ENCODE measurements at places on chromosomes 3 and 15.

DNA sequence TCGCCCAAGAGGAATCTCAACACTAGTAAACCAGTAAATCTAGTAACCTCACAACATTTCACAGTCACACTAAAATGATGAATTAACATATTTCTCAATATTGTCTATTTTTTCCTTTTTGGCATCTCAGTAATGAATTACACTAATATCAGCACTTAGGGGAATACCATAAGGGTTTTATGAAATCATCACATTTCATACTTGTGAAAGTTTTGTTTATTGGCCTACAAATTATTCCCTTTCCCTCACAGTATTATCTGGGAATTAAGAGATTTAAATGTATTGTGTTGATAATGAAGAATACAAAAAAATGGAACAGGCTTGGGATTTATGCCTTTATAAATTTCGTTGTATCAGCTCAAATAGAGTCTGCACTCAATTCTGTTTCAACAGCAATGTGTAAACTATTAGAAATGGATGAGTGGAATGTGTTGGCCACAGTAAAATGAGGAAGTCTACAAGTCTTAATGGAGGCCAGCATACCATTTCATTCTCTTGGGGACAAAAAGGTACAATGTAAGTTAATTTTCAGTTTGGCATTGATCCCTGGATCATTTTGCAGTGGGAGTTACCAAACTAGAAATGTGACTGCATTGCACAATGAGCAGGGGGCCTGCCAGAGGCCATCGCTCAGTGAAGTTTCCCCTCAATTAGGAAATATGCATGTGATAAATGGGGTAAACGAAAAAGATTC lies 195.4 kb downstream of the FMN1 start:
- no peak for DNase-seq

GRCh38 chr15:78730955-78731354 lies 80.3 kb downstream of the ADAMTS7 start:
- peak; percentile 1 for DNase-seq

GRCh38 chr3:143502081-143502480 lies 346.2 kb downstream of the SLC9A9 start:
- DNase-seq = no peak

- DNase-seq = no peak
Observed at GRCh38 chr3:176078906-176079305, 1118.4 kb downstream of the TBL1XR1 start.

GRCh38 chr3:30473374-30474051 lies 132.9 kb upstream of the TGFBR2 start:
- no peak for DNase-seq

- DNase-seq = no peak
Observed at GRCh38 chr3:157861076-157861765, 245.0 kb downstream of the SHOX2 start.

DNA sequence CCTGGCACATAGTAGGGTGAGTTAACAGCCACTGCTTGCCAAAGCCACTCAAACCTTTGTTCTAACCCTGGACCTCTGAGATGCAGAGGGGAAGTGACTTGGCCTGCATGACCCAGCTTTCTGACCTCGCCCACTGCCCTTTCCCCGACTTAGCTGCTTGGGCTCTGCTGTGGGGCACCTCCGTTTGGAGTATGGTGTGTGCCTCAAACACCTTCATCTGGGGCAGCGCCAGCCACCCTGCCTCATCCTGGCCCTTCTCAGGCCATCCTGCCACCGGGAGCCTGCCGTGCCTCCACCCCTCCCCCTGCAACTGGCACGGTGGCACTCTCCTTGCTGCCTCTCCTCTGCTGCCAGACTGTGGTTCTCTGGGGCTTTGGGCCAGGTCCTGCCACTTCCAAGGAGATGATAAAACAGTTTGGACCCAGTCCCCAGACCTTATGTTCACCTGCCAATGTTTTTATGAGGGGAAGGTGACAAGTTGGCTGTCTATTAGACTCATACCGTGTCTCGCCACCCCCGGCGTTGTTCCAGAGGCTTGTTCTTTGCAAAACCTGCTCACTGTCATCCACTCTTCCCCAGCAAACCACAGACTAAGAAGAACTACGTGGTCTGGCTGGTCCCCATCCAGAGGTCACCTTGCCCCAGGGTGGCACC lies 32.2 kb downstream of the SLC6A6 start:
- no peak for DNase-seq

DNA sequence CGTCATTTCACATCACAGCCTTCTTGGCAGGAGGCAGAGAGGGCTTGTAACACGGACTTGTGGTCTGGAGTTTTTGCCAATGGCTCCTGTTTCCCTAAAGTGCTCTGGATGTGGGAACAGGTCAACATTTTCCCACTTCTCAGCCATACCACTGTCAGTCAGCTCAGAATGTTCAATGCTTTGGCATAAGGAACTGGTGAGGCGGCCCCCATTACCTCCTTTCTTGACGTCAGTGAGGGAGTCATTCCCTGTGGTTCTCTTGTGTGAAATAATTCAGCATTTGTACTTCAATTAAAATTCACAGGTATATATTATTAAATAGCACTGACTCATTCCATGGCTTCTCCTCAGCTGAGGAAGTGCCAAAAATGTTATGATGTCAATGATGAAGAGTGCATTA lies 167.1 kb downstream of the P3H2 start:
- no peak for DNase-seq

GRCh38 chr3:181701096-181701495 lies 10.6 kb upstream of the SOX2 start:
- no peak for DNase-seq

- no peak for DNase-seq
Observed at GRCh38 chr3:147400111-147400510, 6.2 kb downstream of the ZIC4 start.

- DNase-seq = no peak
Observed at GRCh38 chr3:99962703-99963102, 145.0 kb downstream of the CMSS1 start.

DNA sequence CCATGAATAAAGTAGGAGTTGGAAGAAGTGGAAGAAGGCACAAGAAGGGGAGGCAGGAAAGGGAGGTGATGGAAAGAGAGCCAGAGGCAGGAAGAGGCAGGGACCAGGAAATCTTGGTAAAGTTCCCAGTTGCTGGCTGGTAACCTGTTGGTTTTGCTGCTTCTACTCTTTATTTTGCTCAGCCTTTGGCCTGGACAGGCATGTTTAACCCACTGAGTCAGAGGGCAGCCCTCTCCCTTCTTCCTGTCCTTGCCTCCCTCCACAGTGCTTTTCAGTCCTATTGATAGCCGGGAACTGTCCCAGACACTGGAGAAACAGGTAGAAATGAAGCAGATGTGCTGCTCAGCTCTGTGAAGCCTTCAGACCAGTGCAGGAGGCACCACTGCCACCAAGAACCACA lies 43.4 kb upstream of the APEH start:
- no peak for DNase-seq

DNA sequence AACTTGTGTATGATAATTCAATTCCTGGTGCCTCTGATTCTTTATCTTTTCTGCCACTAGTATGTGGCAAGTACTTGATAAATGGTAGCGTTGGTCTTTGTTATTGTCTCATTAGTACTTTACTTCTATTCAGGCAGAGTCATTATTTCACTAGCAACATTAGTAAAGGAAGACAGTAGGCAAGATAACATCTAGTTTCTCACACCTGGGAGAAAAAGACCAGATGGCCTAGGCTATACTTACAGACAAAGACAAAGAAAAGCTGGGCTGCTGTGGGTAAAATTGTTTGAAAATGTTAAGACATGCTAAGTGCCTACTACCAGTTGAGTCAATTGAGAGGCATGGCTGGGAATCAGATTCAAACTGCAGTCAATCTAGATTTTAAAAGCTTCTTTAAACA lies 198.7 kb upstream of the CMC1 start:
- no peak for DNase-seq

DNA sequence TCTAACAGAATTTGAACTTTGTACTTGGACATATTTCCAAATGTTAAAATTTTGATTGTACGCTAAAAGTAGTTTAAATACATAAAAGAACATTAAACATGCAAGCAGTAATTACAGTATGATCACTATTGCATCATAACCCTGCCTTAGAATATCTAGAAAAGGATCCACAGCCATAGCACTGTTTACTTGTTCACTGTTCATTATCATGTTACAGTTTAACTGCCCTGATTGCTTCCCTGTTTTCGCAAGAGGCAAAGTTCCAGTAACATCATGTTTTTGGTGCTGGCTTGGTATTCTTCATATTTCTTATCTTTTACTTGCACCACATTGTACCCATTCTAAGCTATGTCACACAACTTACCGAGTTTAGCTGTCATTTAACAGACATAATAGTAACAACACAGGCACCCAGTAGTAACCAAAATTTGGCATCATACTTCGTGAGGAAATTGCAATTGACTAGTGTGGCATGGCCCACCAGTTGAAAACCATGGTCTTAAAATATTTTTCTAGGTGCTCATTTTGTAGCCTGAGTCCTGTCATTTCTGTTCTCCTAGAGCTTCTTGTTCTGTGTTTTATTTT lies 13.3 kb upstream of the TMEM87A start:
- no peak for DNase-seq

DNA sequence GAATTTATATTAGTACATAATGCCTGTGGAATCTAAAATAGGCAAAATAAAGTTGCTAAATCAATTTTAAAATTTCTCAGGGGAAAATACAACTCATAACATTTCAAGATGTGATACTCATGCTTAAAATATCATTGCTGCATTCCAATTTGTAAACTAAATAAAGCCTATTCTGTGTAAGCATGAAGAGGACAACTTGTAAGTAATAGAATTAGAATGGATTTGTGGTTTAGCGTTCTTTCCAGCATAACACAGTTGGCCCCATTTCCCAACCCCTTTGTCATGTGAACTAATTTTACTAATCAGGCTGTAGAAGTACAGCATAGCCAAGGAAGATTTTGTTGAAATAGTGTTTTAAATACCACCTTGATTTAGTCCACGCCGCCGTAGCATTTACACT lies 437.2 kb downstream of the SI start:
- no peak for DNase-seq

GRCh38 chr3:111872979-111873378 lies 13.9 kb downstream of the PHLDB2 start:
- DNase-seq = no peak

- DNase-seq = no peak
Observed at GRCh38 chr15:48052946-48053345, 67.8 kb upstream of the SLC24A5 start.

- DNase-seq = peak; percentile 77
Observed at GRCh38 chr15:60720493-60721256, 241.7 kb upstream of the ICE2 start.

DNA sequence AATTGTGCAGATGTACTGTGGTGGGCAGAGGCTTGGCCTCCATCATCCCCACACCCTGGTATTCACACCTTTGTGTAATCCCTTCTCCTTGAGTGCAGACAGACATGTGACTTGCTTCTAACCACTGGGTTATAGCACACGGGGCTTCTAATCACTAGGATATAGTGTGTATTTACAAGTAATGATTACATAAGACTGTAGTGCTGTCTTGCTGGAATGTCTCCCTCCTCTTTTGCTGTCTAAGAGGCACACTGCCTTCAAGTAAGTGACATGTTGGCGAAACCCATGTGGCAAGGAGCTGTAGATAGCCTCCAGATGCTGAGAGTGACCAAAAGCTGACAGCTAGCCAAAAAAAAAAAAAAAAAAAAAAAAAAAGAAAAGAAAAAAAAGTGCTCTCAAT lies 542.7 kb upstream of the MDFIC2 start:
- no peak for DNase-seq

DNA sequence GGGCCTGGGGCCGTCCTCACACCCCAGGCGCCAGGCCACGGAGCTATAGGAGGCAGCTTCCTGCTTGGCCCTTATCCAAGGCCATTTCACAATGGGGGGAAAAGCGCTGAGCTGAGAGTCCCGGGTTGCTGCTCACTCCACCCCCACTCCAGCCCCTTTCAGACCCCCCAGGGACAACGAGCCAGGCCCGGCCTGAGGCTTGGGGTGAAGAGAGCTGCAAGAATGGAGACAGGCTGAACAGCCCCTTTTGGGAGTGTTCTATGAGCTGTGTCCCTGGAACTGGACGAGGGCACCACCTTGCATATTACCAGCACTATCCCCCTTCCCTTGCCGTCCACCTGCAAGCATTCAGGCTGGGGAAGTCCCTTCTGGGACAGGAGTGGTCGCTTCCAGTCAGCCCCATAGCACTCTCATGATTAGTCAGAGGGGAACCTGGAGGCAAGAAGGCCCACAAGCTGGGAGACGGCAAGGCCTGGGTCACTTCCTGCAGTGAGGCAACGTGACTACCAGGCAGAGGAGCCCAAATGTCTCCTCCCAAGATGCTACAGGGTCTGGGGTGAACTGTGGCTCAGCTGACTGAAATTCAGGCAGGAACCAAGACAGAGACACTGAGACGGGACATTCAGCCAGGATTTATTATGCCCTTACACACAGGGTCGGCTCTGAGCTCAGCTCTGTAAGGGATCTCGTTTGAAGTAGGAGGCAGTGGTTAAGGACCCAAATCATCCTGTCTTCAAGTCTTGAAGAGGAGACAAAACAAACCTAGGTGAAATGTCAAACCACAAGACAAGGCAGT lies 8.6 kb upstream of the SRP14 start:
- DNase-seq = peak; percentile 82

GRCh38 chr15:75840659-75841058 lies 2.6 kb upstream of the UBE2Q2 start:
- no peak for DNase-seq

DNA sequence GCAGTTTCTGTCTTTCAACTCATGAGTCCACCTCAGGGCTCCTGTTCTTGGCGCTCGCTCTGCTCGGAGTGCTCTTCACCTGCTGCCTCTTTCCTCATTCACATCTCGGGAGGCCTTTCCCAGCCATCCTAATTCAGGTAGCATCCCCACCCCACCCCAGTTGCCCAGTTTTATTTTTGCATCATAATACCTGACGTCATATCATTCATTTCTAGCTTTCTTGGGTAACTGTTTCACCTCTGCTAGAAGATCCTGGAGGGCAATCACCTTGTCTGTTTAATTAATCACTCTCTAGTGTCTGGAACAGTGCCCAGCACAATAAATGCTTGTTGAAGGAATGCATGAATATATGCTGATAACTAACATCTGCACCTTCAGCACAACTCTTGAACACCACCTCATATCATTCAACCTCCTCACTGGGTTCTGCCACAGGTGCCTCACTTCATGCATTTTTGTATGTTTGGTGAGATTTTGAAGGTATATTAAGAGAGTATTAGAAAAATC lies 7.6 kb downstream of the NUSAP1 start:
- DNase-seq = no peak

DNA sequence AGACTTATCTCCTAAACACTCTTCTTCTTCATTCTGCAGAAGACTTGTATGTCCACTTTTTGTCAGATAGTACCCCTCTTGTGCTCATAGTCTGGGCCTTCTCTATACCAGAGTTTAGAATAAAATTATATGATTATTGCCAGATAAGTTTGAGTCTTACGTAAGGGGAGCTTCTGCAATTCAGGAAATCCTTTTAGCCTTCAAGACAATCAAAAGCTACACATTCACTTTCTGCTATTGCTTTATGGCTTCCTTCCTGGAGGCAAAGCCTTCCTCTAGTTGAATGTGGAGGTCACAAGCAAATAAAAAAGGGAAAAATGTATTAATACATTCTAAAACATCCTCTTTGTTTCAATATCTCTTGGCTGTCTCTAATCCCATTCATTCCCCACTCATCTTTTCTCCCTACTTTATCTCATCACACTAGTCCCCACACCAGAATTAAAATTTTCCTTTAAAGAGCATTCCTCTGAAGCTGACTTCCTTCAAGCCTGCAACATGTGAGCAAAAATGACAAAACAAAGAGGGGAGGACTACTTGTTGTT lies 186.8 kb downstream of the CPNE4 start:
- no peak for DNase-seq

- DNase-seq = no peak
Observed at GRCh38 chr3:194097141-194097882, 38.6 kb upstream of the HES1 start.

GRCh38 chr3:171514466-171514865 lies 54.3 kb upstream of the TNIK start:
- DNase-seq = no peak

GRCh38 chr15:76376029-76376428 lies 39.5 kb downstream of the ISL2 start:
- DNase-seq = no peak
